NCI-H1417 treated with DMSO at 0.1 percent for 48 hours (cell line): ENCODE measurements at places on chromosomes 2 and 18.

DNA sequence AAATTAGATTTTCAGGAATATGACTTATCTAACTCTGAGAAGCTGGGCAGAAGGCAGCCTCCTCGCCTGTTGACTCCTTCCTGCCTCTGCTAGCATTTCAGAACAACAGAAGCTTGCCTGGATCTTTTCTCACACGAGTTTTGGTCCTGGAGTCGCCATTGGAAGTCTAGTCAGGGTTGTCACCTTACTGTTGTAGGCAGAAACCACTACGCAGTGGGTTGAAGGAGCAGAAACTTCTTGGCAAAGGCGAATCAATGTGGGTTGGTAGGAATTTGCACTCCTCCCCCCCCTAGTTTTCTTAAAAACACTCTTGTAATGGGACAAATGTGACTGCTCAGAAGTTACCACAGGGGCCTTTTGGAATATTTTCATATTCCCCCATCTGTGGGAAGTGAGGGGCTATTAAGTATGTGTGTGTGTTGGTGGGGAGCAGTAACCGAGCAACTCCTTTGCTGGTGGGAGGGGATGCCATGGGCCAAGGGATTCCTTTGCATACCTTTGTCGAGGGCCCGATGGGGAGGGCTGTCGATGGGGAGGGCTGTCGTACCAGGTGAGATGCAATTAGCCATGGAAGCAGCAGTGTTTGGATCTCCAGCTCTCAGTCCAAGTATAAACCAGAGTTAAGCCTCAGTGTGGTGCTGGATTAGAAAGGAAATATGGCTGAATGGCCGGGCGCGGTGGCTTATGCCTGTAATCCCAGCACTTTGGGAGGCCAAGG is 117.4 kb downstream of the FMNL2 start:
- DNase-seq = no peak

GRCh38 chr2:47346-47725 is 1.0 kb upstream of the FAM110C start:
- no peak for DNase-seq

- DNase-seq = no peak
Observed at GRCh38 chr18:79524181-79525078, 128.7 kb downstream of the NFATC1 start.

DNA sequence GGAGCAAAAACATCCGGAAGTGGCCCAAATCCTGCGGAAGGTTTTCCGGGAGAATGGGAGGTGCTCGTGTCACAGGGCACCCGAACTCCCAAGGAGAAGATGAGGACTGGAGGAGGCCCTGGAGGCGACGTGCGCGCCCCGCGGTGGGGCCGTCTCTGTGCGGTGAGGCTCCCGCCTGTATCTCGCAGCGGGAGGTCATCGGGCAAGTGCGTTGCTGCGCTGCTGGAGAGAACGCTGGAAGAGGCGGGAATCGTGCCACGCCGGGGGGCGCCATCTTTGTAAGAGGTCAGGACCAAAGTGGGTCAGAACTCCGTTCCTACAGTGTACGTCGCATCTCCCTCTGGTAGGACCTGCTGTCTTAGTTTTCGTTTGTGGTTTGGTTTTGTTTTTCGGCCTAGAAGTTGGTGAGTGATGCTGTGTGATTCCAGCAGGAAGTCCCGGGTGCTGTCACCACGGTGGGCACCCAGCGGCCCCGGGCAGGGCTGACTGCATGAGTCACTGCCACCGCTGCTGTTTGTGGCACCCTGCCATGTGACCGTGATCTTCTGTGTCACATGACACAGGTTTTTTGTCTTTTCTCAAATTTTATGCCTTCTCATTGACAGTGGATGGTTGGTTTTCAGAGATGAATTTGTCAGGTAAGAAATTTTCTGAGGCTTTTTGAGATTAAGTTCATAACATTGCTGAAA is 21.5 kb upstream of the ATP9B start:
- no peak for DNase-seq

DNA sequence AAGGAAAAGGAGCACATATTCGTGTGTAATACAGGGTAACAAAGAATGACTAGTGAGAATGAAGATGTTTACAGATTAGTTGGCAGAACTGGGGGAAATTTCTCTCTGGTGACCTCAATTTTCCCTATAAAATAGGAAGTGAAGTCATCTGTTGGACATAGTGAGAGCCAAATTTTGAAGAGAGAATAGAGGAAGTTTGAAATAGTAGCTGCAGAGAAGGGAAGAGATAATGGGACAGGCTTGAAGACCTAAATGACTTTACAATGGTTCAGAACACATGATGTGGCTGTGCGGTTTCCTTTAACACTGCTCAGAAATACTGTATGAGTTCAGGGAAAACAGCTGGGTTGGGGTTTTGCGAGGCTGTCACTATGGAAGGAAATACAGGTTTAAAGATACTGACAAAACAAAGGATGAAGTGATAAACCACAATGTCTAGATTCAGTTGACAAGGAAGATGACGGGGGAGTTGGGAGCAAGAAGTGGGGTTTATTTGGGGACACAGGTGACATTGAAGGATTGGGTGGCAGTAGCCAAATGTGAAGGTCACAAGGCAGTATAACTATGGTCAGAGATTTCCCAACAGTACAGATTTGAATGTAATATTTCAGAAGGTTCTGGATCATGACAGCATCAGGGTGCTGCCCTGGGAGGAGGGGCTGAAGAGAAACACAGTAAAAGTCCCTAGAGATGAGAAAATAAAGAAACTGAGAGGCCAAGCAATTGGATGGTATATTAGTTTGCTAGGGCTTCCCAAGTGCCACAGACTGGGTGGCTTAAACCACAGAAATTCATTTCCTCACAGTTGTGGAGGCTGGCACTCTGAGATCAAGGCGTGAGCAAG is 82.6 kb upstream of the TANK start:
- no peak for DNase-seq

- no peak for DNase-seq
Observed at GRCh38 chr18:24076950-24077349, 61.9 kb upstream of the CABYR start.

DNA sequence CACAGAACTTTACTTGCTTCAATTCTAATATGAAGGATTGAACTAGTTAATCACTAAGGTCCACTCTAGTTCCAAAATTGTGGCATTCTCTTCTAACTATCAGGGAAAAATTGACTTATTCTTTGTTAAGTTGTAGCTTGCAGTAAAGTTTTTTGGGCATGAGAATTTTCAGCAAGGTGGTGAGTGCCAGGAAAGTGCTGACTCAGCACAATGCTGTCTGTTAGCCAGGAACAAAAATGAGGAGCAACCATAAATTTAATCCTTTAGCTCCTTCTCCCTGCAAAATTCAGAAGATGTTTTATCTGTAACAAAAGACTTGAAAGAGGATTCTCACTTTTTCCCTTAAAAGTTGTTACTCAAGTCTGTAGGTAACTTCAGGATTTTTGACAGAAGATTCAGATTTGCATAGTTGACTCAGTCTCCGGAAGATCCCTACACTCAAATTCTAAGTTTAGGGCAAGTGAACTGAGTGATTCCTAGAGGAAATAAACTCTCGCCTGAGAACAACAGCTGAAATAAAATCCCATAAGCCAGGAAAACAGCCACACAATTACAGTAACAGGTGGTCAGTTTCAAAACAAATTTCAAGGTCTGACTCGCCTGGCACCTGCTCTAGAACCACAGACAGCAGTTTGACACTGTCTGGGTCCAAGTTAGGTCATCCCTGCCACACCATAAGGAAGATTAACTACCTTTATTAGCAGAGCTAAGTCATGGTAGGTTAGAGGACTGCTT is 20.2 kb upstream of the DARS1 start:
- DNase-seq = no peak

DNA sequence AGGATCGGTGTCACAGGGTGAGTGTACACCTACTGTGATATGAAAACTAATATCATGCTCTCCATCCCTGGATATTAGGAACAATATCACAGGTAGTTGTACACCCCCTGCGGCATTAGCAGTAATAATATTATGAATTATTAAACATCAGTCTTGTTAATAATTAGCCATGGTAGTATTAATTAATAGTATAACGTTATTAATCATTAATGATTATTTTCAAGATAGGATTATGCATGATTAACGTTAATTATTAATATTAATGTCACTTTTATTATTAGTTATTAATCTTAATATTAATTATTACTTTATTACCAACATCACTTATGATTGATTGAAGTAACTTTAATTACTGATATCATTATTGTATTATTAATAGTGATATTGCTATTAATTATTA is 26.2 kb upstream of the NAGK start:
- DNase-seq = no peak

DNA sequence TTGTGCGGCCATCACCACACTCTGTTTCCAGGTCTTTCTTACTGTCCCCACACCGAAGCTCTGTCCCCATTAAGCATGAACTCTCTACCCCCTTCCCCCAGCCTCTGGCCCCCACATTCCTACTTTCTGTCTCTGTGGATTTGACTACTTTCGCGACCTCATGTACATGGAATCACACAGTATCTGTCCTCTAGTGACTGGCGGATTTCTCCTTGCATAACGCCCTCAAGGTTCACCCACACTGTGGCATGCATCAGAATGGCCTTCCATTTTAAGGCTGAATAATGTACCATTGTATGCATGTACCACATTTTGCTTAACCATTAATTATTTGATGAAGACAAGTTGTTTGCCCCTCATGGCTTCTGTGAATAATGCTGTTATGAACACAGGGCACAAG is 467.6 kb upstream of the HS6ST1 start:
- no peak for DNase-seq

- no peak for DNase-seq
Observed at GRCh38 chr2:37632310-37632709, 39.1 kb downstream of the CDC42EP3 start.

DNA sequence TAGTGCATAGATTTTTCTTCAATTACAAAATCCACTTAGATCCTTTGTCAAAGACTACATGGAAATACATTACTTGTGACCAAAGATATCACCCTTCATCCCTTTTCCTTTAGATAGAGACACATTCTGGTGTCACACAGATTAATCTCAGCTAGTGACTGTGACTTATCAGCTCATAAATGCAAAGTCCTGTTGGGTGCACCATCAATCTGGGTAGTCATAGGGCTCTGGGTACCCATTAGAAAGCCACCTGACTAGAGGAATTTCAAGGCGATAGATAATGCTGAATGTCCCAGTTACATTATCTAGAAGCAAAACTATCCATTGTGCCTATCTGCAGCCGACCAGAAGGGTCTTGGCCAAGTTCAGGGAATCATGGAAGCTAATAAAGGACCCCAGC is 2.6 kb upstream of the APOB start:
- DNase-seq = no peak

DNA sequence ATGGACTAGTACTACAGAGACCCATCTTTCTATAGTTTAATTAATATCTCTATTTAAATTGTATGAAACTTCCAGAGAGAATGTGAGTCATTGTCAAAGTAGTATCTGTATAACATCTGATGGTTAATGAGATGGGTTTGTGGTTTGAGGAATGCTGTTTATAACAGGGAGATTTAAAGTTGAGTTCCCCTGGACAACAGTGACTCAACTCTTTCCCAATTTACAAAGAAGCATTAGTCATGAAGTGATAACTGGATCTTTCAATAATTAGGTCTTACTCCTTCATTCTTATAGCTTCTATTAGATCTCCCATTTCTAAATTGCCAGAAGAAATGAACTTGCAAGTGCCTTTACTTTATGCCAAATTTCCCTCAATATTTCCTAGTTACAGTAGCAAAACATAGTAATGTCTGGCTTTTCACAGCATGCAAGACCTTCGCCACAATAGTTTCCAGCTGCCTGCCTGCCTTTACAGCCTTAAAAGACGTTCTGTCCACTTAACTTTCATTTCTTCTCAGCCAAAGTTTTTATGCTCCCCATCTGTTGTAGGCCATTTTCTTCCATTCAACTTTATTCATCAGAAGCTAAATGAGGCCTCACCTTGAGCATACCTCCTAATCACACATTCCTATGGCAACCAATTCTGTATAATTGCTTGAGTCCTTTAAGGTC is 47.7 kb upstream of the WDR75 start:
- DNase-seq = no peak

DNA sequence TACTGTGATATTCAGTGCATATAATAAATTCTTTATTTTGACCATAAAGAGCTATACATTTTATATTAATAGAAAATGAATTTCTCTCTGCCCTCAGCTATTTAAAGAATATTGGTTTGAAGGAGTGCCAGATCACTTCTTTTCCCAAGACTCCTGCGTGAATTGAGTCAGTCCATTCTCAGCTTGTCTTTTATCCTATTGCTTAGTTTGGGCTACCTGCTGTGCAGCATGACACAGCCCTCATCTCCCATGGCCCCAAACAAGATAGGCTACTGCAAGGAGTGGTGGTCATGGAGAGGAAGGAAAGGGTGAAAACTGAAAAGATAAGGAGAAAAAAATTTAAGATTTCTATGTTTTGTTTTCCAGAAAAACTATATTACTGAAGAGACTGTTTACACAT is 10.1 kb upstream of the FBXO11 start:
- no peak for DNase-seq

- no peak for DNase-seq
Observed at GRCh38 chr2:205566606-205567168, 115.6 kb upstream of the NRP2 start.

GRCh38 chr2:240672701-240673190 is 9.9 kb downstream of the AQP12B start:
- DNase-seq = no peak

DNA sequence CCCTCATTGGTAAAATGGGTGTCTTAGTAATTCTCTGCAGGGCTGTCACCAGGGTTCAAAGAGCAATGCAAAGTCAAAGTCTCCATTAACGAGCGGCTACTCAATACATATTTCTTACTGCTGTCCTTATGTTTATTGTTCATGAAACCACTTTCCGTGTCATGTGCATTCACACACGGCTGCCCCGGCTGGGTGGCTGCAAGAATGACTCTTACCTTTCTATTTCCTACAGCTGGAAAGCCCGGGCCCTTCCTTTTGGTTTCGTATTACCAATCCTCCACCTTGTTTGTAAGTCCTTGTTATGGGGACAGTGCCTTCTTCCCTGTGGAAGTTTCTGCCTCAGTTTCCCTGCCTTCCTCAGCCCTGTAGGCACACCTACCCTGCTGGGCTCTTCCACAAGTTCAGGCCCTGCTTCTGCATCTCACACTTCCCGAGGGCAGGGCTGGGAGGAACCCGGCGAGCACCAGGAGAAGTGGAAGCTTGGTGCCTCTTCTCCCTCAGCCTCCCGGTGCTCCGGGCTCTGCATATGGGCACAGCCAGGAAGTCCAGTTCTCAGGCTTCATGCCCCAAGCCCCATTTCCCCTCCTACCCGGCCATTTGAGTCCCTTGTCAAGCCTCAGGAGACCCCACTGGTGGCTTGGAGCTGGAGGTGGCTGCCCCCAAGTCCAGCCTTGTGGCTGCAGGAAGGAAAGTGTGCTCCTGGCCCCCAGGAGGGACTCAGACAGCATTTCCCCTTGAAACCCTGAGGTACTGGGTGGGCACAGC is 18.7 kb upstream of the ACKR3 start:
- DNase-seq = no peak

DNA sequence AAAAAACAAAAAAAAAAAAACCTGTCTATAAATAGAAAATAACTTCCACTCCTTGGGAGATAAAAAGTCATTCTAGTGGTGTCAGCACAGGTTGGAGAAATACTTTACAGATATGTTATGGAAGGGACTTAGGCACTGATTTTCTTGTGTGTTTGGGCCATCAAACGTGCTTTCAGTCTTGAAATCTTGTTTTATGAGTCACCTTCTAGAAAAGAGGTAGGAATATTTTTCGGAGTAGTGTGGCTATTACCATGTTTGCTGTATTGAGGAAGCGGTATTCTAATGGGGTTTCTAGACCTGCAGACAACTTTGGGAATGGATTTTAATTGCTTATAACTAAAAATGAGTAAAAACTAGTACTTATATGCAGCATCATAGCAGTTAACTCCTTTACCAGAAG is 12.0 kb downstream of the HNMT start:
- DNase-seq = no peak

GRCh38 chr2:184527058-184527457 is 71.3 kb upstream of the ZNF804A start:
- DNase-seq = no peak
